Naive thymus-derived CD8-positive, alpha-beta T cell (primary cell): ENCODE measurements at places on chromosomes 3 and 15. TPM values are rescaled to one million over a fixed set of nuclear protein-coding genes. Genes with fewer than 3 reads are reported as not detected.

- DNase-seq, result no peak
- H3K27ac ChIP-seq, result no peak overlapping the region
- no peaks in the 10 kb centered on the region for H3K4me1 ChIP-seq
- H3K36me3 ChIP-seq, result no peaks in the 10 kb centered on the region
- no peak overlapping the region for H3K4me3 ChIP-seq
- H3K27me3 ChIP-seq, result peaks cover 9% of the 10 kb centered on the region
Observed at GRCh38 chr3:99683465-99683864, 45.1 kb downstream of the COL8A1 start.

DNA sequence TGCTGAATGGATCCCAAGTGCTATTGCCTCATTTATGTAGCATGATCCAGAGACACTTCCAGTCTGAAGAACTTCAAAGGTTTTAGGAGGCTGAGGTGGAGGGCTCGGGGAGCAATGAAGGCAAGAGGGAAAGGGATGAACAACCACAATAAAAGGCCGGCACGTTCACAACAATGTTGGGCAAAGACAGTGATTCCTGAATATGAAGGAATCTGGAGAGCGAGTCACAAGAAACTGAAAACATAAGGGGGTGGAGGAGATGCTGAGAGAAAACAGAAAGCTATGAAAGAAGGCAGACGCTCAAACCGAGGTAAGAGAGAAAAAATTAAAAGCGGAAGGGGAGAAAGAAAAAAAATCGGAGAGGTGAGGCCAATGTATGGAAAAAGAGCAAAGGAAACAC, 120.1 kb downstream of the GREM1 start:
- H3K27ac ChIP-seq, result no peak overlapping the region
- peaks cover 12% of the 10 kb centered on the region for H3K36me3 ChIP-seq
- H3K27me3 ChIP-seq, result peaks cover 7% of the 10 kb centered on the region

DNA sequence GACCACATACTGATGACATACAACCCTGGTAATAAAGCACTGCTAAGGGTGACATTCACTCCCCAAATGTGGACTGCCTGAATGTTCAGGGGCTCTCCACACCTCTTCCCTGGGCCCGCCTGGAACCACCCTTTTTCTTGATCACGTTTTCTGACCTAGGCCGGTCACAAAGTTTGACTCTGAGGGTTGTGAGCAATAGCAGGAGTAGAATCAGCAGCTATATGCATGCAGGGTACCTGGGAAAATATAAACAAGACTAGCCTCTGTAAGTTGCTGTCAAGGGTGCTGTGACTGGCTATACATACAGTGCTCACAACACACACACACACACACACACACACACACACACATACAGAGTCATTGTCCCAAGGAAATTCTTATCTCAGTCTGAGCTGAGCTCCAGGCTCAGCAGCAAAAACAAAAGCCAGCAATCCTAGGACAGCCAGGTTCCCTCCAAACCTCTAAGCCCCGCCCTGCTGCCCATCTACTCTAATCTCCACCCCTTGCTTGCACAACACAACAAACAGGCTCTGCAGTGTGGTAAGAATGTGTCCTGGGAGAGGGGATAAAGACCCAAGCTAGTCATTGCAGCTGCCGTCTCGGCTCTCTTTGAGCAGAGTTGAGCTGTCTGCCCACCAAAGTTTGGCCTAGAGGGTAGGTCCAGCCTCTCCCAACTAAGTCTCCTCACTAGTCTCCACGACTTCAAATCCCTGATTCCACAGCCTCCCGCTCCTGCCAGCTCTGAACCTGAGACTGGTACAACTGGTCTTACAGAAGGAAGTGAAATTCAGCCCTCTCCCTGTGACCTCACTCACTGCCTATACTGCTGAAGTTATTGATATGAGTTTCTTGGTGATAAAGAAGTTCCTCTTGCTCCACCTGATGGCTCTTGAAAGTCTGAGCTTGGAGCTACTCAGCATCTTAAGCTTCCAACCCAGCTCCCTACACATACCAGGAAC, 2.2 kb downstream of the BMF start:
- H3K27me3 ChIP-seq, result no peaks in the 10 kb centered on the region
- no peaks in the 10 kb centered on the region for H3K36me3 ChIP-seq
- no peak for DNase-seq
- H3K27ac ChIP-seq, result no peak overlapping the region

DNA sequence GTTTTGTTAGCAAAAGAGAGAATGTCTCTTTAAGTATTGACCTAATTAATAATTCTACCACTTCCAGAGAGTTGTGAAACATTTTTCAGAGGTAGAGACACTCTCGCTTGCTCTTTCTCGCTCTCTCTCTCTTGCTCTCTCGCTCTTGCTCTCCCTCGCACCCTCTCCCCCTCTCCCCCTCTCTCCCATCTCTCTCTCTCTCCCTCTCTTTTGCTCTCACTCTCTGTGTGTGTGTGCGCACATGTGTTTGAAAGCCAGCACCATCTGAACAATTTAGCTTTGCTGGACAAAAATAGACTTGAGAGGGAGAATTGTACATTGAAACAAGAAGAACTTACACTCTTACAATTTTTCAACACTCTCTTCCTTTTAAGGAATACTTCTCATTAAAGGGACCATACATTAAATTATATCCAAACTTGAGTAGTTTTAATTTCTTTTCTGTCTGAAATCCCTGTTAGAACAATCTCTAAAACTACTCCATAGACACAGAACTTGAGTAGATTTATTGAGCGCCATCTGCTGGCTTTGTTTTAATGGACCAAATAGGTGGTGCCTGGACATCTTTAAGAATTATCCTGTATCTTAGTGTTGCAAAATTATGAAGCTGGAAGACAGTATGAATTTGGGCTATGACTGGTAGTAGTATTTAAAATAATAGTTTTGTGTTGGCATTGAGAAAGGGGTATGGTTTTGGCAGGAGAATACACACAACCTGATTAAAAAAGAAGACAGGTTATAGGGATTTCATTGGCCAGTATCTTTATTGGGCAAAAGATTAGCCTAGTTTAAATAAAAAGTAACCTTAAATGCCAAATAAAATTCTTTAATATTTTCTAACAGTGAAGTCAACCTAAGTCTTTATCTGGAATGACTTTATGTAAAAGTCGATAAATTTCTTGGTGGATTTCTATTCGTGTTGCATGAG, 124.6 kb downstream of the AKAP13 start:
- DNase-seq, result peak; percentile 64
- H3K27me3 ChIP-seq, result no peaks in the 10 kb centered on the region
- no peak overlapping the region for H3K4me3 ChIP-seq
- peak overlapping the region; percentile 4 for H3K27ac ChIP-seq
- H3K4me1 ChIP-seq, result peaks cover 70% of the 10 kb centered on the region
- no peaks in the 10 kb centered on the region for H3K36me3 ChIP-seq

TXNRD3 gene
- 6.2 TPM for total RNA-seq

- no peaks in the 10 kb centered on the region for H3K4me1 ChIP-seq
- H3K4me3 ChIP-seq, result no peak overlapping the region
- no peak overlapping the region for H3K27ac ChIP-seq
- H3K27me3 ChIP-seq, result no peaks in the 10 kb centered on the region
Observed at GRCh38 chr3:79361748-79362378, 405.9 kb downstream of the ROBO1 start.

- H3K27me3 ChIP-seq, result no peaks in the 10 kb centered on the region
- H3K4me3 ChIP-seq, result no peak overlapping the region
- no peaks in the 10 kb centered on the region for H3K36me3 ChIP-seq
- DNase-seq, result peak; percentile 11
- peak overlapping the region; percentile 5 for H3K27ac ChIP-seq
Observed at GRCh38 chr3:46280105-46280797, 38.0 kb downstream of the CCR3 start.

ZPLD1 gene
- not detected for total RNA-seq

SLMAP gene
- total RNA-seq, result 70.6 TPM

DNA sequence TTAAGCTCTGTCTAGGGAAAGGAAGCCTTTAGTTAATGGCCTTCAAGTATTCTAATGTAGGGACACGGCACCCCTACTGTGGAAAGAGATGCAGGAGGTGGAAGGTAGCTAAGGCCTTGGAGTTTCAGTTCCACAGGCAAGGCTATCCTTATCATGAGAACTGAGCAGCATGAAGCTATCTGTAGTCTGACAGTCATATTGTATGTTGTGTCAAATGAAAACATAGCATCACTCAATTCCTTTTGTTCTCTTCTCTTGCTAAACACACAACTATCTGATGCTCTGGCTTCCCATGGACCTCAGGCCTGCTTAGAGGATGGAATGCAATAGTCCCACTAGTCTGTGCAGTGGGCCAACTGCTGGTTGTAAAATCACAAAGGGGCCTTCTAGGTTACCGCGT, 380.9 kb downstream of the FHIT start:
- no peak for DNase-seq
- peaks cover 9% of the 10 kb centered on the region for H3K36me3 ChIP-seq
- no peaks in the 10 kb centered on the region for H3K4me1 ChIP-seq
- H3K27me3 ChIP-seq, result no peaks in the 10 kb centered on the region

DNA sequence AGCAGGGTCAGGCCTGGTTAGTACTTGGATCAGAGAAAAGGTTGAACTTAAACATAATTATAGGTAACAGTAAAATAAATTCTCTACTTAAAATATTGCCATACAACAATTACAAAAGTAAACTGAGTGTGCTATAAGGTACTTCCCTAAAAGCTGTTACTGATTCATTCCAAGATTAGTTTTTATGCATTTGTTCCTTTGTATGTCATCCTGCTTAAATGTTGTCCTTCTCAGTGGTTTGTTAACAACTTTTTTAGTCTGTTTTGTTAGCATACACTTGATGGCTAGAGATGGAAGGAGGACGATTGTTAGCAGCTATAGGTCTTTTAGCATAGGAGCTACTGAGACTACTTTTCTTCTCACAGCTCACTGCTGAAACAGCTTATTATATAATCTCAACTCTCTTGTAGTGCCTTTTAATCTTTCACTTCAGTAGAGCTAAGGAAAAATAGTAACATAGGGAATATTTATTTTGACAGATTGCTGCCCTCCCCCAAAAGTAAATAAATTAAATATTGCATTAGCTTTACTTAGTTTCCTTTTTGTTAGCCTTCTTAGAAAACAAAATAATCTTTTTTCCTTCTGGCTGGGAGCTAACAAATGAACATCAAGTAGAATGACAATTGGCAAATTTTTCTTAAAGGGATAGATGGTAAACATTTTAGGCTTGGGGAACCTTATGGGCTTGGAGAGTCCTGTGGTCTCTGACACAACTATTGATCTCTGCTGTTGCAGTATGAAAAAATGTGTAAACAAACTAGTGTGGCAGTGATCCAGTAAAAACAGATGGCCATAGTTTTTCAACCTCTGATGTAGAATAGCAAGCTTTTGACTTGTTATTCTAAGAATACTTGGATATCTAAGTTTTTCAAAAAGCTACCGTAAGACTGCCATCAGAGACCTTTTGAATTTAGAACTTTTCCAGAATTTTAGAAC, 39.5 kb downstream of the USP8 start:
- H3K27me3 ChIP-seq, result no peaks in the 10 kb centered on the region
- H3K36me3 ChIP-seq, result no peaks in the 10 kb centered on the region
- H3K27ac ChIP-seq, result no peak overlapping the region
- no peak overlapping the region for H3K4me3 ChIP-seq
- no peak for DNase-seq
